Bronchial smooth muscle cell (primary cell): ENCODE measurements at places on chromosomes 7 and 10. TPM values are rescaled to one million over a fixed set of nuclear protein-coding genes. Genes with fewer than 3 reads are reported as not detected.

The TFPI2 gene
- 1.9 and 26.3 TPM in 2 replicates for total RNA-seq

The LIPK gene
- total RNA-seq, result not detected in 2 replicates

The LRRC17 gene
- total RNA-seq, result 311 and 381 TPM in 2 replicates

The ZYX gene
- 13.6 and 13.7 TPM in 2 replicates for total RNA-seq
